NCI-H1092 treated with DMSO at 0.1 percent for 48 hours (cell line): ENCODE measurements at places on chromosomes 12 and 14.

- DNase-seq: no peak
Observed at GRCh38 chr14:92280554-92281262, 42.3 kb upstream of the SLC24A4 start.

GRCh38 chr12:124296295-124296915 lies 1.5 kb downstream of the RFLNA start:
- no peak for DNase-seq

GRCh38 chr12:28140404-28140803 lies 49.9 kb upstream of the CCDC91 start:
- DNase-seq: no peak

DNA sequence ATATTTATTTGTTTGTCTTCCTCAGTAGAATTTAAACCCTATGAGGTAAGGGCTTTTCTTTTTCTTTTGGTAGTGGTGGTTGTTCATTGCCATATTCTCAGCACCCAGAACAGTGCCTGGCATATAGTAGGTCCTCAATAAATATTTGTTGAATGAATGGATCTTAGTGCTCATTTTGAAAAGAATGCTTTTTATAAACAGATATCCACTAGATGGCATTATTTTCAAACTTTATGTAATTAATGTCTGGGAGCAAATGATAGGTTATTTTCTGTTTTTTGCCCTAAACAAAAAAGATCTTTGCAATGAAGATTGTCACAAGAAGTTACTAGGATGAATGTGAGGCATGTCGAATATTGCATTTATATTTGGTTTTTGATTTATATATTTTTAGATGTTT lies 64.1 kb downstream of the RAD51B start:
- DNase-seq: peak; percentile 30

DNA sequence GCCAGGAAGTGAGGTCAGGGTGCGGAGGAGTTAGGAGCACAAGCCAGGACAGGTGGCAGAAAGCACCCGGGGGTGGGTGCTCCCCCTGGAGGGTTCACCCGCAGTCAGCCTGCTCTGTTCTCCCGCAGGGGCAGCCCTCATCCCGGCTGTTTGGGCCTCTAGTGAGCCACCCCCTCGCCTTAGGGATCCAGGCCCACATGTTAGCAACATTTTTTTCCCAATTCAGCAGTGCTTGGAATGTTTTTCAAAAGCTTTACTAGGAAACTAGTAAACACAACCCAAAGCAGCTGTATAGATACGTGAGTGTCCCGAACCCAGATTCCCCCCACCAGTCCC lies 28.5 kb upstream of the NXPH4 start:
- DNase-seq: no peak

DNA sequence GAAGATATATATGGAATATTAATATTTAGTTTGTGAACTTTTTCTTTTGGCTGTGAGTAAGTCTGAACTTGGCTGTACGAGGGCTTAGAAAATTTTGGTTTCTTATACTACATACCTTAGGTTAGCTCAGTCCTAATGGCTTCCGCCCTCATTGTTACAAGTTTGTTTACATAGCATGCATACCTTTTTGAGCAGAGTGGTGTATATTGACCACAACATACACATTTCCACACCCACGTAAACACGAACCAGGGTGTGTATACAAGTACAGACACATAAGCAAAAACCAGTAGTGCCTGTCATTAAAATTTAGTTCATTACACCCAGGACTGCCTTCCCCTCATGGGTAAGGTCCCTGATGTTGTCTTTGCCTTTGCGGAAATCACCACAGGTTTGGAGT lies 230.2 kb upstream of the RGS6 start:
- no peak for DNase-seq

DNA sequence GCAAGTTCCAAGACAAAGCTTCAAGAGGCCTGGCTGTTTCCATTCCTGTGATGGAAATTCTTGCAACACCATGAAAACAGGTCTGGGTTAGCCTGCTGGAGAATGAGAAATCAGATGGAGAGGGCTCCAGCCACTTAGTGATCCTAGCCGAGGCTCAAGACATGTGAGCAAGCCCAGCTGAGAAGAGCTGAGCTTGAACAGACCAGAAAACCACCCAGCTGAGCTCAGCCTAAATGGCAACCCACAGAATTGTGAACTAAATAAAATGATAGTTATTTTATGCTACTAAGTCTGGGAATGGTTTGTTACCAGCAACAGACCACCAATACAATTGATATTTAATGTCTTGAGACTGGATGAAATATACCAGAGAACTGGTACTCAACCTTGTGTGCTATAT lies 494.5 kb downstream of the RMST start:
- no peak for DNase-seq

DNA sequence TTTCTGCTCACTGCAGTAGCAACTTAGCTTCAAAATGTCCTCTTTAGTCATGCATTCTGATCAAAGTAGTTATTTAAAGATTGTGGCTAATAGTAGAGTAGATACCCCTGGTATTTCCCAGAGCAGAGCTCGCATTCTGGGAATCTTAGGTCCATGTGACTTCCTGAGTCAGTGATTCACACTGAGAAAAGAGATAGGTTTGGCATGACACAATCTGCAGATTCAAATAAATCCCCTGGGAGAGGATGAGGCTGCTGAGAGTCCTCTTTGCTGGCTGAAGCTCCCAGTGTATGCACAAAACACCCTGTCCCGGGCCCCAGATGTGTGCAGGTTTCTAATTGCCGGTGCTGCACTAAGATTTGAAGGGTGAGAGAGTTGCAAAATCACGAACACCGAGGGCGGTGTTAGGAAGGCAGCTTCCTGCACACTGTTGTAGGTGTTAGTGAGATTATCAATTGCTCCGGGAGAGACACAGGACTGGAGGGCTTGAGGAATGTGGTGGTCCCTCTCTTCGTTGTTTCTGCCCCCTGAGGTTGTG lies 233.2 kb downstream of the NRXN3 start:
- no peak for DNase-seq

GRCh38 chr14:58560208-58560607 lies 77.6 kb upstream of the DACT1 start:
- DNase-seq: no peak

- DNase-seq: no peak
Observed at GRCh38 chr14:81009346-81009745, 53.9 kb downstream of the TSHR start.

- no peak for DNase-seq
Observed at GRCh38 chr14:50726372-50727107, 58.4 kb upstream of the SAV1 start.

- DNase-seq: no peak
Observed at GRCh38 chr14:31139301-31139847, 68.2 kb downstream of the HECTD1 start.

DNA sequence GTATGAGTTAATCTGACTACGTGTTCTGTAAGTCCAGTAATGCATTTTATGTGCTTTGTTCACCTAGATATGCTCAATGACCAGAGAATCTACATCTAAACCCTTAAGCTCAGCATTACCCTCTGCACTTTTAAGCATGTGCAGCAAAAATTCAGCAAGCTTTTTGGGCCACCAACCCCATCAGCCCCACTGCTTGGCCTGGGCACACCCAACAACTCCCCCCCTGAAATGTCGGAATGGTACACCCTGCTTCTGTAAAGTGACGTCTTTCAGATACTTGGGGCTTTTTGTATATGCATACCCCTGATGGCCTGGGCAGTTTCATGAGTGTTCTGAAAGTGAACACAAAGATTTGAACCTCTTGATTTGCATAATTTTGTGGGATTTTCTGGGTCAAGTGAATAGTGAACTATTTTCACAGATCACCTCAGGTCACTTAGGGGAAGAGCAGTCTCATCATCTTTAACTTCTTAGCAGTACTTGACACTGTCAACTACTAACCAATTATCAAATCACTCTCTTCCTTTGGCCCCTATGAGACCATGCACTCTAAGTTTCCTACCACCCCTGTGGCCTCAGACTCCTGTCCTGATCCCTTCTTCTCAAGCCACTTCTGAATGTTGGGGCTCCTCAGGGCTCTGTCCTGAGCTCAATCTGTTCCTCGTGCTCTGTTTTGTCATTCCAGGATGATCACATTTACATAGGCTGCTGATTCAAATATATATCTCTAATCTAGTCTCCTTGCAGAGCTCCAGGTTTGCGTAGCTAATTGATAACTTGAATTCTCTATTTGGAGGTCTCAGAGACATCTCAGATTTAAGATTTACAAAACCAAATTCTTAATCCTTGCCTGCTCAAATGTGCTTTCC lies 36.3 kb upstream of the PPM1A start:
- DNase-seq: no peak

DNA sequence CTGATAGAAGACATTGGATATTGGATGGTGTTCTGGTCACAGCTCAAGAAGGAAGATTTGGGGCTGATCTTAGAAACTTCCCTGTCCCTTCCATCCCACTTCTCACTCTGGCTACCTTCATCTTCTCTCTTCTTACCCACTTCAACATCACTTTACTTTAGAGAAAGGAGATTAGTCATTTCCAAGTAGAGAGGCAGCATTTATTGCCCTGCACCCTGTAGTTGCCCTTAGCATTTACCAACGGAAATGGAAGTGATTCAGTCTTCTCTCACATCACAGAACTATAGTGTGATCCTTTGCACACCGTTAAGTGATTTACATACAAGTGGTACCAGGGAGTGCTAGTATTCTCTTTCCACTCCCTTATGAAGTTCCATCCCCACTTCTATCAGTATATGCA lies 52.4 kb downstream of the PHLDA1 start:
- no peak for DNase-seq

DNA sequence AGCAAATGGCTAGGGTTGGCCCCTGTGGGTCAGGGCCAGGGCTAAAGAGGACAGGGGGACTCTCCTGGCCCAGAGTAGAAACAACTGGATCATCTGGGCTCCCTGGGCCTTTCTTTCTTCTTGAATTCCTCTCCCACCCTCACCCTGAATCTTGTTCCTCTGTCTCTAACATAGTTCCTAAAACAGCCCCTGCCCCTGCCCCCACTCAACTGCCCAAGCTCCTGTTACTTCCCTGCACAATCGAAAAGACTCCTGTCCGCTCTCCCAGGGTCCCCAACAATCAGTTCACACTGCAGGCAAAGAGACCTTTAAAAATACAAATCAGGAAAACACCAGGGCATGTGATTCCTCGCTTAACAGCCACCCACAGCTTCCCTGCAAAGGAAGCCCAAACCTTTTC lies 18.0 kb upstream of the ANKRD33 start:
- DNase-seq: no peak

- DNase-seq: no peak
Observed at GRCh38 chr12:51546097-51546496, 44.9 kb upstream of the SCN8A start.

- DNase-seq: no peak
Observed at GRCh38 chr12:96879301-96879700, 27.8 kb upstream of the NEDD1 start.

GRCh38 chr14:104935955-104936354 lies 11.3 kb downstream of the PLD4 start:
- DNase-seq: no peak

DNA sequence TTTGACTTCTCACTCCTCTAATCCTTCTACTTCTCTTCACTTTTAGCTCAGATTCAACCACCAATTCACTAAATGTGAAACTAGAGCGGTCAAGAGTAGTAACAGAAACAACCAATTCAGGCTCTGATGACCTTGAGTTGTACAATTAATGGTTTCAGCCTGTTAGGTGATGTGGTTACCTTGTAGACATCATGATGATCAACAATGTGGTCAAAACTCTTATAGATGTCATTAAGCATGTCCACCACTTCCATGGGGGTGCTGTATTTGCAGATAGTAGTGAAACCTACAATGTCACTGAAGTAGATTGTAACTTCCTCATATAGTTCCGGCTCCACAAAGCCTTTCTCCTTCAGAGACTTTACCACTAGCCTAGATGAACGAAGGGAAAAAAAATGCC lies 54.1 kb upstream of the PLBD1 start:
- DNase-seq: no peak

DNA sequence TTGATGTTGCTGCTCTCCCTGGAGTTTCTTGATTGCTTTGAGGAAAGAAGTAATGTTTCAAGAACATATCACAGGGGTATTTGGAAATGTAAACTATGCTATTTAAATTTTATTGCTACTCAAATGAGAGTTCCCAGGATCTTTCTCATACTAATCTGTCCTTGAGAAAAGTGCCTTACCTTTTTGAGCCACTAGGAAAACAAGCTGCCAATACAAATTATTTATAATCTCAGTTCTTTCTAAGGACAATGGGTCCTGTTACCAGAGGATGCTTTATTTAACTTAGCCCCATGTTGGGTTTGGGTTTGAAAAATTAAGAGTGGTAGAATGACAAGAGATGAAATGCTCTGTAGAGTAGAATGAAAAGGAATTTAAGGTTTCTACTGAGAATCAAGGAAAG lies 258.2 kb upstream of the PRKD1 start:
- DNase-seq: no peak

- DNase-seq: no peak
Observed at GRCh38 chr12:28583701-28584261, 393.5 kb downstream of the CCDC91 start.

- DNase-seq: no peak
Observed at GRCh38 chr12:42019746-42020145, 124.9 kb downstream of the GXYLT1 start.

DNA sequence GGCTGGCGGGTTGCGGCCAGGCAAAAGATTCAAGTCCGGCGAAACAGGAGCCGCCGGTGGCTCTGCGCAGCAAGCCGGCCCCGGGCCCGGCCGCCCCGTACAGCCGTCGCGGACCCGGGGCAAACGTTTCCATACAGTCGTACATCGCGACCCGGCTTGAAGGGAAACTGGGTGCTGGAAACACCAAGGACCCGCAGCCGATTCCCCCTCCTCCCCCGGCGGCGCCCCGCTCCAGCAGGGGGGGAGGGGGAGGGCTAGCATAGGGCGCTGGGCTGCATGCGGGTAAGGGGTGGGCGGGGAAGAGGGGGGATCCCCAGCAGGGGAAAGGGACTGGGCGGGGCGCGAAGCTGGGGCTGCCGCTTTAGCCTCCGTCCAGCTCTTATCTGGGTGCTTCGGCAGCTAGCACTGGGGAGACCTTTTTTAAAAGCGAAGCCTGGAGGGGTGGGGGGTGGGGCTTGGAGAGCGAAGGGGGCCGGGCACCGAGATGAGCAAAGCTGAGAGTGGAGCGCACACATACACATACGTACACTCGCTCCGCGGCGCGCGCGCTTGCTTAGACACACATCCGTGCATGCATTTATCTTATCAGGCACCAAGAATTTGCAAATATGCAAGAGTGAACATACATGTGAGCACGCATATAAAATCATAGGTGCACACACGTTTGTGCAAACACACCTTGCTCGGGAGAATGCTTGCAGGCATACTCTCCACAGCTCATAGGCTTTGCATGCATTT lies 11.9 kb downstream of the RARG start:
- no peak for DNase-seq

DNA sequence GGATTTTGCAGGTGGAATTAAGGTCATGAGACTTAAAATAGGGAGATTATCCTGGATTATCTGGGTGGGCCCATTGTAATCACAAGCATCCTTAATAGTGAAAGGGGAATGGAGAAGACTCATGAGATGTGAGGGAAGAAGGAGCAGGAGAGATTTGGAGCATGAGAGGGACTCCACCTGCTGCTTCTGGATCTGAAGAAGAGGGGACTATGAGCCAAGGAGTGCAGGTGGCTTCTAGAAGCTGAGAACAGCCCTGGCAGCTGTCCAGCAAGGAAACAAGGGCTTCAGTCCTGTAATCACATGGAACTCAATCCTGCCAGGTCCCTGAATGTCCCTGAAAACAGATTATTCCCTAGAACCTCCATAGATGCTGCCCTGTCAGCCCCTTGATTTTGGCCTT lies 67.8 kb downstream of the PELI2 start:
- peak; percentile 51 for DNase-seq

- DNase-seq: no peak
Observed at GRCh38 chr14:95796788-95797187, 79.8 kb upstream of the TUNAR start.
